ENCODE measurements at places on chromosomes 16 and 17.
A peak's percentile ranks its signal among the peaks of the same experiment; 100 is the strongest.

DNA sequence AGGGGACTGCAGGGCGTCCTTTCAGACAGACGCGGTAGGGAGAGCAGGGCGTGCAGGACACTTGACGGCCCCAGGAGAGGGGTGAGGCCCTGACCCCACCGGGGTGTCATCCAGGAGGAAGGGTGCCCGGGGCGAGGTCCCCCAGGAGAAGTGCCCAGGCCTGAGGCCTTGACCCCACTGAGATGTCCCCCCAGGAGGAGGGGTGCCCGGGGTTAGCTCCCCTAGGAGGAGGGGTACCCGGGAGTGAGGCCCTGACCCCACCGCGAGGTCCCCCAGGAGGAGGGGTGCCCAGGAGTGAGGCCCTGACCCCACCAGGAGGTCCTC lies 27.2 kb upstream of the METRNL start:
- no peak for DNase-seq

- DNase-seq, result no peak
Observed at GRCh38 chr17:75036643-75037268, 10.0 kb downstream of the ATP5PD start.

GRCh38 chr16:58499092-58499511 lies 841 bp upstream of the NDRG4 start:
- no peak for DNase-seq

DNA sequence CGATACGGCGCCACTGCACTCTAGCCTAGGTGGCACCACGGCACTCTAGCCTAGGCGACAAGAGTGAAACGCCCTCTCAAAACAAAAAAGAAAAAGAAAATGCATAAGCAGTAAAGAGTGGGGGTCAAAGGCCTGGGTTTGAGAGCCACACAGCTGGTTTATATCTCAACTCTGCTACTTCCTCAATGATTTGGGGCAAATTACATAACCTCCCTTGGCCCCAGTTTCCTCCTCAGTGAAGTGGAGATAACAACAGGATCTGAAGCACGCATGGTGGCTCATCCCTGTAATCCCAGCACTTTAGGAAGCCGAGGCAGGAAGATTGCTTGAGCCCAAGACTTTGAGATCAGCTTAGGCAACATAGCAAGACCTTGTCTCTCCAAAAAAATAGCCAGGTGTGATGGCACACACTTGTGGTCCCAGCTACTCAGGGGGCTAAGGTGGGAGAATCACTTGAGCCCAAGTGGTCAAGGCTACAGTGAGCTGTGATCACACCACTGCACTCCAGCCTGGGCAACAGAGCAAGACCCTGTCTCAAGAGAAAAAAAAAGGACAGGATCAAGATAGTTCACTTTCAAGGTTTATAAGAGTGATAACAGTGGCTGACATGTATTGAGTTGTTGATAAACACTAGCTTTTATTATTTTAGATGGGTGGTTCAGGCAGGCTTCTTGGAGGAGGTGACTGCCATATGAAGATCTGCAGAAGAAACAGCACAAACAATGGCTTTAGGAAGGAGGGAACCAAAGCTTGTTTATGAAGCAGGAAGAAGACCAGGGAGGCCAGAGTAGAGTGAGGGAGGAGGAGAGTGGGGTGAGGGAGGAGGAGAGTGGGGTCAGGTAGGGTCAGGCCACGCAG lies 8.5 kb upstream of the COG1 start:
- DNase-seq, result no peak

DNA sequence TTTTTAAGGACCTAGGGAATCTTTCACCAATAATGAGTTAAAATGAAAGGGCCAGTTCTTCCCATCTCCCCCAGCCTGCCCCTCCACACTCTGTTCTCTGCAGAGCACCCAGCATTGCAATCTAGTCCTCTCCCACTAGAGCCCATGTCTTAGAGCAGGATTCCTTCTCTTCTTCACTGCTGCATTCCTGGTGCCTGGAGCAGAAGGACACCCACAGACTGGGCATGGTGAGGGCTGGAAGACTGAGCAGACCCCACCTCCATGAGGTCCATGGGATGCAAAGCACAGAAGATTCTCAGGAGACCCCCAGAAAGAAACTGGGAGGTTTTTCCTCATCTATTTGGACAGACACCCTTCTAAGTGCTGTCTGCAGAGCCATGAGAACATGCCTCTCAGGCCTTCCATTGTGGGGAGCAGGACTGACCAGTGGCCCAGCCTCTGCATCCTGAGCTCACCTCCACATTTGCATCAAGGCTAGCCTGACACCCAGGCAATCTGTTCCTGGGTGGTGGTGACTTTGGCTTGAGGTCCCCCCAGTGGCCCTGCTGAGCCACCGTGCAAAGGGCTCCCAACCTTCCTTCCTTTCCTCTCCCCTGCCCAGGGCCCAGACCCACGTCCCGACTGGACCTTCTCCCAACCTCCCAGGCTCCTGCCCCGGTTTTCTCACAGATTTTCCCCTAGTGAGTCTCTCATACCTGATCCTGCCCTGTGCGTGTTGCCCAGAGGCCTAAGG lies 74.2 kb upstream of the ZNF469 start:
- no peak for DNase-seq

DNA sequence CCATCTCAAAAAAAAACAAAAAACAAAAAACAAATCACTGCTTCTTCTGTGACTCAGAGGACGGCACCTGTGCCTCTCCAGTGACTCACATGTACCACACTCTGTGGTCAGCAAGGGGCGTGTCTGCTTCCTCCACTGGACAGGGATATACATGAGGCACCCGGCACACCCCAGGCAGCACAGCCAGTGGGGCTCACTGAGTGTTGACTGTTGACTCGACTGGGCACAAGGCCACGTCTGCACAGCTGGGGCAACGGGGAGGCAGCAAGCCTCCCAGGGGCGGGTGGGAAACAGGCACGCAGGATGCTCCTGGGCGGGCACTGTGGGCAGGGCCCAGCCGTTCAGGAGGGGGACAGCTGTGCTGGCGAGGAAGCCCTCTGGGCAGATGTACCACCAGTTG lies 64.1 kb downstream of the TIMM22 start:
- DNase-seq, result peak; percentile 13

- DNase-seq, result no peak
Observed at GRCh38 chr17:52738791-52739190, 580.3 kb upstream of the CA10 start.

GRCh38 chr16:87602821-87603683 lies 744 bp downstream of the JPH3 start:
- DNase-seq, result peak; percentile 66

DNA sequence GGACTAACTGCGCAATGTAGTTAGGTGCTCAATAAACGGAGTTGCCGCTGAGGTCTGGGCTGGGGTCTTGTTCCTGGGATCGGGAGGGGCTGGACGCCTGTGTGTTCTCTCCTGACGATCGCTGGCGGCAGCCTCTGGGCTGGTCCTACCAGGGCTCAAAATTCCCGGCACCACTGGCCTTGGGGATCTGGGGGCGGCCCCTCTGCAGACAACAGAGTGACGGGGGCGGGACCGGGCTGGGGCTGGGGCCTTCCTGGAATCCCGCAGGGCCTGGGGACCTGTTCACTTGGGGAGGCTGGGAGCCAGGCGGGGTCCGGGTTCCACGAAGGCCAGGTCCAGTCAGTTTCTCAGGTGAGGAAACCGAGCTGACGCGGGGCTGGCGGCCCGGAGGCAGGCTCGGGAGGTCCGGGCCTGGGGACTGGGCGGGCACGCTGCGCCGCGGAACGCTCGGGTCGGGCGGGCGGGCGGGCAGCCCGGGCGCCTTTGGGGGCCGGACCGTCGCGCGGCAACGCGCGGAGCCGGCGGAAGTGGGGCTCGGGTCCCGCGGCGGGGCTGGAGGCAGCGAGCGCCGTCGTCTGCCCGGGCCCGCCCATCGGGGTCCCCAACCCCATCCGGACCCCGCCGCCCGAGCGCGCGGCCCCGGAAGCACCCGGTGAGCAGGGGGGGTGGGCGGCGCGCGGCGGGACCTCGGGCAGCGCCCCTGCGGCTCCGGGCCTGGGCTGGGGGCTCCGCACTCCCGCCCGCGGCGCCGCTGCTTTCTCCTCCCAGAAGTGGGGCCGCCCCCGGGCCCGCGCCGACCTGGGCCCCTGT lies at the start of gene PIGQ:
Gene PIGQ, plus strand, starts transcription at position 524 of the 810 bp plus-strand sequence. CDS start 4,107 bp downstream, outside the sequence.
- DNase-seq, result peak; percentile 87

GRCh38 chr17:45022288-45022648 lies 29.2 kb downstream of the DCAKD start:
- DNase-seq, result no peak

GRCh38 chr17:64441772-64442540 lies 7.0 kb upstream of the MILR1 start:
- peak; percentile 54 for DNase-seq

GRCh38 chr16:50655558-50656055 lies 25.5 kb downstream of the SNX20 start:
- no peak for DNase-seq

- no peak for DNase-seq
Observed at GRCh38 chr17:7610641-7611040, 4.1 kb downstream of the FXR2 start.

GRCh38 chr17:9677411-9677810 lies 32.1 kb downstream of the USP43 start:
- no peak for DNase-seq

GRCh38 chr17:19285213-19285900 lies 48.2 kb downstream of the EPN2 start:
- DNase-seq, result no peak

DNA sequence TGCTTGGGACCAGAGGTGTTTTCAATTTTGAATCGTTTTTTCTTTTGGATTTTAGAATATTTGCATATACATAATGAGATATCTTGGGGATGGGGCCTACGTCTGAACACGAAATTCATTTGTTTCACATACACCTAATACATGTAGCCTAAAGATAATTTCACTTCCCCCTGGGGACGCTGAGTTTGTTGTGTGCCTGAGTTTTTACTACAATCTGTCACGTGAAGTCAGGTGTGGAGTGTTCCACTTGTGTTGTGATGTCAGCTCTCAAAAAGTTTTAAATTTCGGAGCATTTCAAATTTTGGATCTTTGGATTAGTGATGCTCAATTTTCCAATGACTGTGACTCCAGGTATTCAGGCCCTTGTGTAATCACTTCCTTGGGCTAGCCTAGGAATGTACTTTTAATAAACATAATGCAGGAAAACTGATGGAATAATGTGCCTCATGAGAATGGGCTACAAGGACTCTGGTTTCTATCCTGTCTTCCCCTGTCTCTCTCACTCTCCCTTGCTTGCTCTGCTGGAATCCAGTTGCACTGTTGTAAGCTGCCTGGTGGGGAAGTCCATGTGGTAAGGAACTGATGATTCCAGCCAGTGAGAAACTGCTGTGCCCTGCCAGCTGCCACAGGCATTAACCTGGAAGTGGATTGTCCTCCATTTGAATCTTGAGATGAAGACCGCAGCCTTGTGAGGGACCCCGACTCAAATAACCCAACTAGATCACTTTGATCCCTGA lies 403.8 kb downstream of the SHISA9 start:
- DNase-seq, result no peak

DNA sequence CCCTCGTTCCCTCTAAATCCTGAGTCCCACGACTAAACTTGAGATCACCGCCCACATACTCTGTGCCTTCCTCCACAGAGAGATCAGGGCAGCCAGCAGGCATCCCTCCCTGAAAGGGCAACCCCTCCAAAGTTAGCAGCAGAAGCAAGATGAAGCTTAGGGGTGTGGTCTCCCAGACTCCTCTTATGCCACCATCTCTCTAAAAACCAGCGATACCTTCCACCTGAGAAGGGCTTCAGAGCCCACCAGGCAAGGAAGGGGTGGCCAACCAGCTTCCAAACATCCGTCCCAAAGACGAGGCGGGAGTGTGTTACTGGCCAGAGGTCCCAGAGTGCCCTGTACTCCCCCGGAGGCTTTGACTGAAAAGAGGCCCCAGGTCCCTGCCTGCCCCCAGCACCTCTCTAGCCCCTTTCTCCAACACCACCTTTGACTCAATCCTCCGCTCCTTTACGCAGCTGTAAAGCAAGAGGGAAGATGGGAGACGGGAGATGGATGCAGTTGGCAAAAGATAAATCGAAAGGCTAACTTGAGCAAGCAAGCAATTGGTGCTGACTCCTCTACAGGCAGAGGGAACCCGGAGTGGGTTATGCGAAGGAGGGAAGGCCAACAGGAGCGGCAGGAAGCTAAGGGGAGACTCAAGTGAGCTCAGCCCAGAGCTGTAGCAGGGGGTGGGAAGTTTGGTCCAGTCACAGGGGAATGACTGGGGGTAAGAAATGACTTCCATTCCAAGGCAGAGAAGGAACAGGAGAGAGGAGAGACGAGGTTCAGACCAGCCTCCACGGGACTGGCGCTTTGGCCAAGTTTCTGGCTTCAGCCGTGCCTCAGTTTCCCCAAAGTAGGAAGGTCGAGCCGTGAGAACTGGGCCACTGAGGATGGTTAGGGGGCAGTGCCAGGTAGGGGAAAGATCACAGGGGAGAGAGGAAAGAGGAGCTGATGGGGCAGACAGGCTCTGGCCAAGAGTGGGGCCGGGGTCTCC lies 1.0 kb downstream of the ST3GAL2 start:
- no peak for DNase-seq

- no peak for DNase-seq
Observed at GRCh38 chr17:10135539-10136257, 62.7 kb downstream of the GAS7 start.

DNA sequence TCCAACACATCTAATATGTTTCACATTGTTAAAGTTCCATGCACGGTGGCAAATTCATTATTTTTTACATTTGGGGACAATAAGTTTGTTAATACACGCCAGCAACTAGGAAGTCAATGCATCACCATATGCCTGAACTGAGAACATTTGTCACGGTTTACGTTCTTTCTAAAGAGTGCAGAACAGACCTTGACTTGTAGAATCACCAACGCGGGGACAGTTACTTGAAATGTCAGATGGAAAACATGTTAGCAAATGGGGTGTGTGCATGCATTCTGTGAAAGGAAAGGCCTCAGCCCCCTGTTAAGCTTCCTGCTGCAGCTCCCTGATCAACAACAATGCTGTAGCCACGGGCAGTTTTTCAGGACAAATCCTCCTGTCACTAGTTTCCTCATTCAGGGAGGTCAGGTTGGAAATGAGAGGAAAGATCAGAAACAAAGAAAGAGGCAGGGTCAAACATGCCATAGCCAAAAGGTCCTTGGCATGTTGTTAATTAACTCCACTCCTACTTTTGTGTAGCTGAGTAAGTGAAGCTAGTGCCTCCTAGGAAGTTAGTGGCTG lies 18.4 kb downstream of the SMIM36 start:
- no peak for DNase-seq
